ENCODE measurements at places on chromosomes 4 and X.

GRCh38 chr4:155780775-155781174 lies 22.0 kb downstream of the GUCY1B1 start:
- DNase-seq, result no peak

DNA sequence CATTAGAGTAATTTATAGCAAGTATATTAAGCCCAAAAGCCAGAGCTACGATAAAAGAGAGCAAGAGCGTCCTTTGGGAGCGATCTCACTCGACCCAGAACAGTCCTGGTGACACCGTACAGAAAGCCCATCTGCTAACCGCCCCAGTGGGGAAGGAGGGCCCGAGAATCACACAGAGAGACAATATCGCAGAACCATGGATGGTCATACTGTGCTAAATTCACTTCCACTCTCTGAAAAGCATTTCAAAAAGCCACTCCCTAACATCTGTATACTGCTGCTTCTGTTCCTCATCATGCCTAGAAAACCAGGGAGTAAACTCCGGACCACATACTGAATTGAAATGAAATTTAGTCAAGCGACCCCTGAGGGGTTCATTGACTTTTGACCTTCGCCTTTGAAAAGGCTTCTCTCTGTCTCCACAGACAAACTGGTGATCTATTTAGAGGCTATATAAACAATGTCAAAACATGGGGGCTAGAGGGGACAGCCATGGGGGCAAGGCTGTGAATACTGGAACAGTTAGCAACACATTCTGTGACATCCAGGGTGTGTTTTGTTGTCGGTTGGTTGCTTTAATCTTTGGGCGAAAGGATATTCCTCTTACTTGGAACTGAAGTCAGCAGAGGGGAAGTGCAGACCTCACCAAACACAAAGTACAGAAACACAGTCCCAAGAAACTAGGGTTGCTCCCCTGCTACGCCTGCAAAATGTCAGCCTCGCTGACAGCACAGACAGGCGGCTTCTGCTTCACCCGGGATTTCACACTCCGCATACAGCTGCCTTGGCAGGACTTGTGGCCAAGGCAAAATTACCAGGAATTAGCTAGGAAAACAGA lies 129.0 kb upstream of the RASGEF1B start:
- no peak for DNase-seq

- no peak for DNase-seq
Observed at GRCh38 chr4:6008092-6008551, 10.1 kb downstream of the C4orf50 start.

- DNase-seq, result no peak
Observed at GRCh38 chr4:77450006-77450405, 155.6 kb upstream of the CXCL13 start.

GRCh38 chr4:687048-687970 lies 1.6 kb downstream of the SLC49A3 start:
- no peak for DNase-seq

- DNase-seq, result peak; percentile 25
Observed at GRCh38 chr4:100086766-100087431, 103.4 kb downstream of the DDIT4L start.

- DNase-seq, result no peak
Observed at GRCh38 chrX:22310779-22311178, 38.1 kb downstream of the CBLL2 start.

- DNase-seq, result no peak
Observed at GRCh38 chr4:36553029-36553428, 271.6 kb downstream of the DTHD1 start.

- no peak for DNase-seq
Observed at GRCh38 chr4:127881563-127881864, 821 bp downstream of the PLK4 start.

DNA sequence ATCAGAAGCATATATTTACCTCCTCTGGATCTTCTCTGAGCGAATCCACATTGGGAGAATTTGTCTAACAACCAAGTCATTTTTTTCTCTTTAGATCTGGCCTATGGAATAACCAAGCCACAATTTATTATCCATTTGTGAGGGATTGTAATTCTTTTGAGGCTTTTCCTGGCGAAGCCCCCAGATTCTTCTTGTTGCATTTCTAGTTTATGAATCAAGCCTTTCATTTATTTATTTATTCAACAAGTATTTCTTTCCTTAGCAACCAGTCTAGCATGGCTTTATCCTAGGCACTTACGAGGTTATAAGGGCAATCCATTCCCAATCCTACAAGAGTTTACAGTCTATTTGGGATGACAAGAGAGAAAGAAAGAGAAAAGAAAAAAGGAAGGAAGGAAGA lies 18.4 kb upstream of the FNIP2 start:
- no peak for DNase-seq

DNA sequence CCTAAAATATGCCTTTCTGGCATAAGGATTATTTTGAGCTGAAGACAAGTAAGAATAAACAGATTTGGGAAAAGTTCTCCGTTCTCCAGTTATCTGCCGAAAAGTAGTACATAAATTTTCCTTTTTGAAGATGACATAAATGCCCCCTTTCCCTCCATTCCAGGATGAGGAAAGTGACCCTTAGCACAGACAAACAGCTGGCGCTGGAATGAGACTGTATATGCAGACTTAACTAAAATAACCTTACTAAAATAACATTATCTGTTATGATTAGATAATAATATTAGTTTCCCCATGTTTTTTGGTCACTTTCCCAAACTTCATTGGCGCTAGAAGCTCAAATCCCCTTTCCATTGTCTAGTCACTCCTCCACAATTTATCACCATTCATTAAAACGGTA lies 21.5 kb downstream of the PDGFC start:
- DNase-seq, result no peak

GRCh38 chrX:134737061-134737460 lies 78.8 kb upstream of the PLAC1 start:
- DNase-seq, result no peak

GRCh38 chrX:19750028-19750782 lies 137.2 kb downstream of the SH3KBP1 start:
- no peak for DNase-seq

- DNase-seq, result no peak
Observed at GRCh38 chrX:79415056-79415455, 47.9 kb upstream of the ITM2A start.

- DNase-seq, result no peak
Observed at GRCh38 chrX:50054147-50054546, 131.8 kb downstream of the CLCN5 start.

GRCh38 chrX:74291964-74292807 lies 11.8 kb upstream of the ZCCHC13 start:
- DNase-seq, result peak; percentile 76

GRCh38 chr4:76376534-76376933 lies 44.4 kb downstream of the CCDC158 start:
- no peak for DNase-seq

GRCh38 chr4:99008051-99008450 lies 12.5 kb downstream of the METAP1 start:
- no peak for DNase-seq

GRCh38 chr4:160493206-160493605 lies 1390.3 kb downstream of the RAPGEF2 start:
- DNase-seq, result no peak

DNA sequence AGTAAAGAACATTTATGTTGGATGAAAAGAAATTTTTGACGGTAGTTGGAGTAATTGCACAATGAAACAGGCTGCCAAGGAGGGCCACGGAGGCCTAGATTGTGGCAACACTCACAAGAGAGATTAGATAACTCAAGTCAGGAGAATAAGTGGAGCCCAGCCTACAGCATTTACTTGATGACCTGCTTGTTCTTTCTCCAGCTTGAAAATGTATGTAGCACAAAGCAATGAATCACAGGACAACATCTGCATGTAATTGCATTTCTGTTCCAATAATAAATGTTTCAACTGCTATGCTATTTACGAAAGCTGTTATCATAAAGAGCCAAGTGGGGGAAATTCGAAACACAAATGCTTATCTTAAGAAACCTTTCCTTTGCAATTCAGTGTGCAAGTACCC lies 221.2 kb upstream of the MID1 start:
- DNase-seq, result peak; percentile 60

- DNase-seq, result no peak
Observed at GRCh38 chr4:47486231-47486673, 1.2 kb downstream of the ATP10D start.

- DNase-seq, result no peak
Observed at GRCh38 chr4:6198278-6198677, 2.1 kb downstream of the JAKMIP1 start.

DNA sequence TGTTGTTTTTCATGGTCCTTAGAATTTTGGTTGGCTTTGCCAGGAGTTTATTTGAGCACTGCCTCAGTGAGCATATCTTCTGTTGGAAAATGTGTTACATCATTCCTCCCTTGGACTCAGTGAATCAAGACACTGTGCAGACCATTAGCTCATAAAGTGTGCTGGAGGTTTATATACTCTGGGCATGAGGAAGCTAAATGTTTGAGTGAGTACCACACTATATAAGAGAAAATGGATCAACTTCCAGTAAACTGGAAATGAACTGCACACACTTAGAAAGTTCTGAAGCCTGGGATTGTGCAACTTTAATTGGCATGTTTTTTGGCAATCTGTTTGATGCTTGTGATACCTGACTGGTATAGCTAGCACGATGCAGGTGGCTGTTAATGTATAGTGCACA lies 75.9 kb downstream of the LIMCH1 start:
- no peak for DNase-seq

DNA sequence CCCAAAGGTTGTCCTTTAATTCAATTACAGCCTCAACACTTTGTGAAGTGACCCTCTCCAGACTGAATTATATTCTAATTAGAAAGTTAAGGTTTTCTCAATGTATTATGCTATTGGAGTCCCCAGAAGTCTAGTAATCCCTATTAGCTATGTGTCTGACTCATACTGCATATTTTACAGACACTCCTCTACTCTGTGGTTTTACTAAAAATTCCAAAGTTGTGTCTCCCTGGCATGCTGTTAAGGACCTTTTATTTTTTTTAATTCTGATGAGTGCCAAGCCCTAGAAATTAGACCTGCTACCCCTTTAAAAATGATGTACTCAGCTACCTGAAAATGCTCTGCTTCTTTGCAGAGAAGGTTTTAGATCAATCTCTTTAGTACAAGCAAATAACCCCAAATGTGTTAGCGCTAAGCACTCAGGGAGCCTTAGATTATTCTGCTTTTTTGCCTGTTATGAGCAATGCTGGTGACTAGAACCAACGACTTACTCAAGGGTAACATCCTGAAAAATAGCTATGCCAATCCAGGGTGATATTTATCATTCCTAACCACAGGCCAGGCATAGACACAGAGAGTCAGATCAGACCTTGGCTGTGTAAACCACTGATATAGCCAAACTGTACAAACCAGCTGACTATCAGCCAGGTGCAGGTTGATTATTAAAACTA lies 26.1 kb upstream of the CXCL13 start:
- DNase-seq, result no peak

GRCh38 chr4:8547108-8547911 lies 32.9 kb upstream of the GPR78 start:
- no peak for DNase-seq

GRCh38 chrX:45851434-45851991 lies 650.8 kb upstream of the DIPK2B start:
- DNase-seq, result no peak

DNA sequence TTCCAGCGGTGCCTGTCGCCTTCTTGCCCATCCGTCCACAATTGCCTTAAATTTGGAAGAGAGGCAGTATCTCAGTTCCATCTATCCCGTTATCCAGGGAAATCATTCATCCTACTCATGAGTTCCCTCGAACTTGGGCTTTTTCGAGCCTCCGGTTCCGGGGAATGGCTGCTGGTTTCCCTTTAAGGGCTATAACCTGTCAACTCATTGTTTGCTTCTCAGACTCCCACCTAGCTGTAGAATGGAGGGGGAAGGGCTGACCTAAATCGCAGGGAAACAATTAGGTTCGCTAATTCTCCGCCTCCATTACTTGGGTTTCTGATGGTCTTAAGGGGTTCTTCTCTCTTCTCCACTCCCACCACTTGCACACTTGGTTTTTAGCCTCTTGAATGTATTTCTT lies 1.2 kb downstream of the UCHL1 start:
- DNase-seq, result no peak

GRCh38 chr4:98610926-98611676 lies 47.3 kb downstream of the TSPAN5 start:
- no peak for DNase-seq

DNA sequence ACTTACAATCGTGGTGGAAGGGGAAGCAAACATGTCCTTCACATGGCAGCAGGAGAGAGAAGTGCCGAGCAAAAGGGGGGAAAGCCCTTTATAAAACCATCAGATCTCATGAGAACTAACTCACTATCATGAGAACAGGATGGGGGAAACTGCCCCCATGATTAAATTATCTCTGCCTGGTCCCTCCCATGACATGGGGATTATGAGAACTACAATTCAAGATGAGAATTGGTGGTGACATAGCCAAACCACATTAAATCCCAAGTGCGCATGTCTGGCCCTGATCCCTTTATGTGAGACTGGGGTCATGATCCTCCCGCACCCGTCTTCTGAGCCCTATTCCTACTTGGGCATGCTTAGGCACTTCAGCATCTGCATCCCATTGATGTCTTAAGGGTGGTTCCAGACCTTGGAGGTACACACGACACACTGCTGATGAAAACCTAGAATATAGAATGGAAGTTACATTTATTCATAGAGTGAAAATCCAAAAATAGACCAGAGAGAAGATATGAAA lies 116.0 kb downstream of the PTTG2 start:
- DNase-seq, result no peak

DNA sequence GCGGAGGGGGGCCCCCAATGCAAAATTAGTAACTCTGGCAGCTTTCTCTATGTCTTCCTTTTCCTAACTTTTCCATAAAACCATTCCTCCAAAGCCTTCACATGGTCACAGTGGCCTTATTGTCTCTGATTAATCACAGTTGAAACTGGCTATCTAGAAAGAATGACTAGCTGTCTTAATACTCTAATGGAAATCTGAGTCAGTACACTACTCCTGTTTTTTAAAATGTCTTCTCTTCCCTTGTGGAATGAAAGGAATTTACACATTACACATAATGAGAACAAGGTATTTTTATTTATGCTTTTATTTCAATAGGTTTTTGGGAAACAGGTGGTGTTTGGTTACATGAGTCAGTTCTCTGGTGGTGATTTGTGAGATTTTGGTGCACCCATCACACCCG lies 66.3 kb upstream of the PUDP start:
- no peak for DNase-seq

- no peak for DNase-seq
Observed at GRCh38 chr4:129598582-129598981, 502.6 kb downstream of the C4orf33 start.

GRCh38 chrX:24259544-24260240 lies 54.2 kb downstream of the SUPT20HL2 start:
- no peak for DNase-seq

- no peak for DNase-seq
Observed at GRCh38 chr4:138688408-138689085, 327.0 kb upstream of the NOCT start.

DNA sequence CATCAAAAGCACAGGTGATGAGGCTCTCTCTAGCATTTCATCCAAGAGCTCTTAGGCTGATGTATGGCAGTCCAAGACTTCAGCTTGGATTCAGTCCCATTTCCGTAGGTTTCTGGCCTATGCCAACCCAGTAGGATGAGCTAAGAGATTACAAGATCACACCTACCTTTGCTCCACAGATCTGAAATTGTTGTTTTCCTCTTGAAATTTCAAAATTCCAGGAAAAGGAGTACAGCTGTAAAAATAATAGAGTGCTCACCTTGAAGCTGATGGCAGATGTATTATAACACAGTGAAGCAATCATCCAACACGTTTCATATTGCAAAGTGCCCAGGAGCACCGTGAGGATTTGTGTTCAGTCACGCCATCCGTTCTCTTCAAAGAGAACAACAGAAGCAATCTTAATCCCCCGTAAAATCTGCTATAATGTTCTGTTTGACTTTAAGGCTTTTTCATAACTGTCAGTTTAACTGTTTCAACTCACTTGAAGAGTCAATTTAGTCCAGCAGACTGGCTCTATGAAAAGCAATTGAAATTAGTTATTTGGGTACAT lies 137.5 kb downstream of the CPE start:
- DNase-seq, result no peak

Measured in forelimb muscle (tissue), 1 donor.